ENCODE measurements at places on chromosomes 6 and 20.

DNA sequence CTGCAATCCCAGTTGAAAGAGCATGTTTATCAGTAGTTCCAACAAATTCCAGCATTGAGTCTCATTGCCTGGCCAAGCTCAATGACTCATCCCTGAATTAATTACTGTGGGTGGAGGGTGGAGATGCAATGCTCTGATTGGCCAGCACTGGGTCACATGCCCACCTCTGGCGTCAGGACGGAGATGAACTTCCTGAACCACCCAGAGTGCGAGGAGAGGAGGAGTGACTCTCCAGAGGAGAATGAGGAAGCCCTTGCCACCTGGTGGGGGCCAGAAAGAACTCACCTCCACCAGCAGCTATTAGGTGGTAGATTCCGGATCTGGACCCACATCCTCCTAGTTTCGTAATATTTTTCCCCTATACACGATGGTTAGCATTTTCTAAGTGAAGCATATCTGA lies 283.9 kb downstream of the TBC1D7 start:
- DNase-seq = no peak

- DNase-seq = no peak
Observed at GRCh38 chr6:40287296-40287850, 299.8 kb downstream of the LRFN2 start.

GRCh38 chr20:957544-957943 lies 41.4 kb upstream of the ANGPT4 start:
- DNase-seq = no peak

DNA sequence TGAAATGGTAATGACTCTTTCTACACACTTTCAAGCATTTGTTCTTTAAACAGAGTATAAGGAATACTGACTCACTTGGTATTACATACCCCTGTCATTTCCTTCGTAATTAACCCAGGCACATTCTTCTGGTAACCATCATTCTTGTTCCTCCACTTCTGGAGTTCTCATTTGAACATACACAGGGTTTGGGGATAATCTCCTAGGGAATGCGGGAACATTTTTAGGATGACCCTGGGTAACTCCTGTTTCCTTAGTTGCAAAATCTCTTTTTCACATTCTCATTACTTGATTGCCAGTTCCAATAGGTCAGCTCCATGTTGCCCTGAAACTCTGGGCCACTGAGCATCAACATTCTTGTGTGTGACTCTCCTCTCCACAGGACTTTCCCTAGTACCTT lies 51.5 kb upstream of the E2F3 start:
- DNase-seq = no peak

- DNase-seq = no peak
Observed at GRCh38 chr6:147756891-147757290, 248.4 kb downstream of the SAMD5 start.

- no peak for DNase-seq
Observed at GRCh38 chr6:105595829-105596228, 192.9 kb upstream of the PREP start.

DNA sequence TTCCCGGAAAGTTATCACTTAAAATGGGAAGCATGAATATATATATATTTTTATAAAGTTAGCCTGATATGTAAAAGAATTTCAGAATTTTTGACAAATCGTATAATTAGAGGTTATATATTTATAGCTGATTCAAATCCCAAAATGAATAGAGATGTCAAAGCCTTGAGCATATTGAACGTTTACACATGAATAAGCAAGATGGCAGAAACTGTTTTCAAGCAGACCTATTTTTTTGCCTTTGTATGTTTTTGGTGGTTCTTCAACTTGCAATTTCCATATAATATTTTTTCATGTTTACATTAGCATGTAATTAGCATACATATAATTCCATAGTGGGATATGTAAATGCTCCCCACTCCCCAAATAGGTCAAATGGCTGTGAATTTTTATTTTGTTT lies 189.9 kb downstream of the PRL start:
- no peak for DNase-seq

DNA sequence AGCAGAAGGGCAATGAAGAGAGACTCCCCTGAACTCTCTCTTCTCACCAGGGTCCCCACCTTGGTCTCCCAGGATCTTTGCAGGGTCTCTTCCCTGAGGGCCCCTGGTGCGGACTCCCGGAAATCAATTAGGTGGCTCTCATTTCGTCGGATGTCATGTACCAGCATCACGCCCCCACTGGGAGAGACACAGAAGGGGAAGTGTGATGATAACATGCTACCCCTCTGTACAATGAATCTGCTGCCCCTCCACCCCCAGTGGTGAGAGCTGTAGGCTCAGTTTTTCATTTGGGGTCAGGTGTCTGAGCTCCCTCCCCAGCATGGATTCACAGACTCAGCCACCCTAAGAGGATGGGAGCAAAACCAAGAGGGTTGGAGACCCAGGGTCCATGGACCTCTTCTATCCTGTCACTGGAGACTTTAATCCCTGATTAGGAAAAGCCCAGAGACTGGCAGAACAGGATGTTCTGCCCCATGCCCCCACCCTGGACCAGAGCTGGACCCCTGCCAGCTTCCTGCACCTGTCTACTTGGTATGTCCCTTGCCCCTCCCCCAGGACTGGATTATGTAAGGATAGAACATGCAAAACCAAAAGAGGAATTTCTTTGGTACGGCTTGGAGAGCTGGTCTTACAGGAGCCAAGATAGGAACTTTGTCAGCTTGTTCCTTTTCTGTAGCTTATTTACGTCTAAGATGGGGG lies 11.1 kb downstream of the GGT7 start:
- DNase-seq = no peak

- no peak for DNase-seq
Observed at GRCh38 chr6:17583811-17584210, 16.3 kb upstream of the FAM8A1 start.

- no peak for DNase-seq
Observed at GRCh38 chr6:26075063-26075717, 12.0 kb upstream of the HFE start.

- no peak for DNase-seq
Observed at GRCh38 chr20:54098047-54098446, 27.7 kb upstream of the BCAS1 start.

- no peak for DNase-seq
Observed at GRCh38 chr20:564192-564591, 20.6 kb upstream of the CSNK2A1 start.

- no peak for DNase-seq
Observed at GRCh38 chr20:43571310-43571709, 12.5 kb downstream of the SGK2 start.

GRCh38 chr6:33508935-33509926 lies 54.9 kb downstream of the ZBTB9 start:
- no peak for DNase-seq

DNA sequence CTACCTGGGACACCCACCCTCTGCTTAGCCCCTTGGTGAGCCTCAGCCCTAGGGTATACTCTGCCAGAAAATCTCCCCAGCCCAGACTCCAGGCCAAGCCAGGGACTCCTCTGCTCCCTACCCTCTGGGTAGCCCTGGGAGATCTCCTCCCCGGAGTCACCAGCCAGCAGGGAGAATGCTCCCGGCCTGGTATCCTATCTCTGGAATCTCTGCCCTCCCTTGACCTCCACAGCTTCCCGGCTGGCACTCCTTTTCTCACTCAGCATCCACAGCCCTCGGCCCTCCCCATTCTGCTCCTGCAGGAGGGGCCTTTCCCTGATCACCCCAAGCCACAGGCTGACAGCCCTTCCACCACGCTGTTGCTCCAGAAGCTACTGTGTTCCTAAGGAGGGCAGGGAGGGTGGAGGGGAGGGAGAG lies 22.6 kb downstream of the NOL4L start:
- DNase-seq = no peak

DNA sequence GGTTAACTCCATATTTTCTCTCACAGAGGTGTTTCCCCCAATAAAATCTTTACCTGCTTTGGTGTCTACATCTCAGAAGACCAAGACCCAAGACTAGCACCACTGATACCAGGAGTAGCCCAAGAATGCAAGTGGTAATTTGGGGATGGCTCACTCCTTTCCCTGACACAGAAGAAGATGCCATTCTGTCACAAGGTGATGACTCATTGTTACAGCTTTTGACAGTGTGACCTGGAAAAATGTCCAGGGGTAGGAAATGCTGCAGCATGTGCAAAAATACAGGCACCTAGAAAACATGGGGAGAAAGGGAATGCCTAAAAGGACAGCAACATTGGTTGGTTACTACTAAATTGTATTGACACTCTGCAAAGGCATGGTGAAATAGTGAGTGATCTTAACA lies 254.0 kb upstream of the GJE1 start:
- DNase-seq = no peak

DNA sequence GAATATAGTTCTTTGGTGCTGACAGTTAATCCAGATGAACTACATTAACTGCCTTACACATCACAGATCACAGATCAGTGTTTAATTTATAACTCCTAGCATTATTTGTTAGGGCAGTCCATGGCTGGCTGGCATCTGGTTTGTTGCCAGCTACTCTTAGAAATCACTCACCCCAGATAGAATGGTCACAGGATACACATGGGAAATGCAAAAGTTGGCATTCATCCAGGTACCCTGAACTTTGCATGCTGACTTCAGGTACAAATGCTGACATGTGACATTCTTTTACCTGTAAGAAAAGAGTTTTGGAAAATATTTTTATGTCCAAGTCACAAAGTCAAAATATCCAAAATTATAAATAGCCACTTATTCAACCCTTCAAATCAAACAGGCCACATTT lies 20.2 kb downstream of the FBXL4 start:
- no peak for DNase-seq

DNA sequence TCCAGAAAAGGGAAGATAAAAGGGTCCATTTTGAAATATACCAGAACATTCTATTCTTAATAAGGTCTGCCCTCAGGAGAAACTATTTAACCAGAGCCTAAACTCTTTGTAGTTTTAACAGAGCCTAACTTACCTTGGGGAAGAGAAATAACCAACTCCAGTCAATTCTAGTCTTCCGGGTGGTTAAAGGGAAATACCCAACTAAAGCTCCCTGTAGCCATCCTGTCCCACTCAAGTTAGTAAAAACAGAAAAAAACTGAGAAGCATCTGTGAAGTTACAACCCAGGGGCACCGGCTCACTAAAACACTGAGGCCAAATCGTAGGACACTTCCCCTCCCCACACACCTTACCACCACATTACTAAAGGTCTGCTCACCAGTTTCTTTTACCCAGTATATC lies 23.7 kb downstream of the CEP85L start:
- no peak for DNase-seq

GRCh38 chr20:55174635-55175034 lies 699.2 kb downstream of the DOK5 start:
- DNase-seq = no peak

DNA sequence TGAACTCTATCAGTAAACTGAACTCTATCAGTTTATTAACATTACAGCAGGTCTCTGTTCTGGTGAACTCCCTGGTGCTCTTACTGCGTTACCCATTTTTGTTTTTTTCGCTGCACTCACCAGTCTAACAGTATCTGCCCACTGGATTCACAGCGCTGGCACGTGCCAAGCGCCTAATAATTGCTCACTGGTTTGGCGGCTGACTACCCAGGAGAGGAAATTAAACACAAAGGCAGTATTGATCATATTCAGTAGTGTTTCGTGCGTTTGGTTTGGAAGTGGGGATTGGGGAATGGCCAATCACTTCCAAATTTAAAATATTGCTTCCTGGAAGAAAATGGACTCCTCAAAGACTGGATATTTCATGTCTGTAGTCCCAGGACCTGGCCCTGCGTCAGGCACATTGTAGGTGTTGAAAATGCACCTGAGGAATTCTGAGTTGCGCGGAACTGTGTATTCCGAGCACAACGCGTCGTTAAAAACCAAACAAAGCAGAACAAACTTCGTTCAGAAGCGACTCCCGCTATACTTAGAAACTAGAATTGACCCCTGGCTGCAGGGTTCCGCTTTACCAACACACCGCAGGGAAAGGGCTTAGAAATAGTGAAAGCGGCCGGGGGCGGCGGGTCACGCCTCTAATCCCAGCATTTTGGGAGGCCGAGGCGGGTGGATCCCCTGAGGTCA lies 1.1 kb upstream of the RPS12 start:
- DNase-seq = no peak

- no peak for DNase-seq
Observed at GRCh38 chr20:53595018-53595378, 1.4 kb upstream of the ZNF217 start.

GRCh38 chr6:41100871-41101287 lies 28.1 kb downstream of the NFYA start:
- no peak for DNase-seq

DNA sequence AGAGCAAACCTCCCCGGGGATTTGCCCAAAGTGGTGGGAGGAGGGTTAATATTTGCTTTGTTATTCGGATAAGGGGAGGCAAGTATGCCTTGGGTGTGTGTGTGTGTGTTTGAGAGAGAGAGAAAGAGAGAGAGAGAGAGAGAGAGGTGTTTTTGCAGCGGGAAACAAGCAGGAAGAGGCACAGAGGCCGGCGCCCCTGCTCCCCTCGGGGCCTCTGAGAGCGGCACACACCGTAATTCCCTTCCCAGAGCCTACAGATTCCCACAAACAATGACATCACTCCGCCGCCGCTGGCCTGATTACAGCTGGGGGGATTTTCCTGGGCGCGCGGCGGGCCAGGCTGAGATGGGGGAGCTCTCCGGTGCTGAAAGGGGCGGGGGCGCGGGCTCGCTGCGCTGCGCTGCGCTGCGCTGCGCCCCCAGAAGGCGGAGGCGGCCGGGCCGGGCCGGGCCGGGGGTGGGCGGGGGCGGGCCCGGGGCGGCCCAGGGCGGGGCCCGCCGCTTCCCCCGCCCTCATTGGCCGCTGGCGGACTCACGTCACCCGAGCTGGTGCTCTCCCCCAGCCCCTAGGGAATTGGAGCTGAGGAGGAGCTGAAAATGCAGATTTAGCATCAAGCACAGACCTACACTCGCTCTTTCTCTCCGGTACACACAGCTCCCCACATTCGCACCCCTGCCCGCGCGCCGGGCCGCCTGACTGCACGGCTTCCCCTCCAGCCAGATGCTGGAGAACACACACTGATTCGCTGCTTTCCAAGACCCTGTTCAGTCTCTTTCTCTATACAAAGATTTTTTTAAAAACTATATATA lies at the start of gene PCSK2:
TSS of gene PCSK2 (plus strand) at position 631 of the 809 bp plus-strand sequence. CDS start 266 bp downstream, outside the sequence.
- no peak for DNase-seq

DNA sequence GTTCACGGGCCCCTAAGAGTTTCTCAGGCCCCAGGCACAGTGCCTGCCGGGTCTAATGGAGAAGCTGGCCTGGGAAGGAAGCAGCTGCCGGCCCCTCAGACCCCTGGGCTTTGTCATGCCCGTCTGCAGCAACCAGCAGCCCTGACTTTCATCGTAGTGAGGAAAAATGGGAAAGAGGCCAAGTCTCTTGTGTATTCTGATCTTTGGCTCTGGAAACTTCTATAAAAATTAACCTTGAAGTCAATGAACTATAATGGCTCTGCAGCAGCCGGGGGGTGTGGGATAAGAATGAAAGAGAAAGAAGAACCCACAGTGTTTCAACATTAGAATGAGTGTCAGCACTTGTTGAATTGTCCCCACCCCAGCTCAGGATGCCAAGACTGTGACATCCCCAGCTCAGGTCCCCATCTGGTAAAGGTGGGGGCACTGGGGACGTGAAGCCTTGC lies 12.9 kb downstream of the TGM2 start:
- no peak for DNase-seq

DNA sequence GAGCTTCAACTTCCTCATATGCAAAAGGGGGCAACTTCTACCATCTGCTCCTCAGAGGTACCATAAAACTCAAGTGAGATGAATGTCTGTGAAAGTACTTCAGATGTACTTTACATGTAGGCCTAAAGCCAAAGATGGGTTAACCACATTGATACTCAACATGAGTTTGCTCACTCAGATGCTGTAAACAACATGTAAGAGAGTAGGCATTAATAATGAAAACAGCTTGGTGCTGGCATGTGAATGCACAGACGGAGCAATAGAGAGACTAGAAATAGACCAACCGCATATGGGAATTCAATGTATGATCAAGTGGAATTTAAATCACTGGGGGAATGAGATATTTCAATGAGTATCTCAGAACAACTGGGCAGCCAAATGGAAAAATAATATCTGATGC lies 143.8 kb upstream of the CDYL start:
- DNase-seq = no peak

Measured in activated CD4-positive, CD25-positive, alpha-beta regulatory T cell treated with anti-CD3 and anti-CD28 coated beads, Interleukin-2, amount 50 U/mL, for 16 hours (primary cell).